ENCODE measurements at places on chromosomes 11 and 22.

DNA sequence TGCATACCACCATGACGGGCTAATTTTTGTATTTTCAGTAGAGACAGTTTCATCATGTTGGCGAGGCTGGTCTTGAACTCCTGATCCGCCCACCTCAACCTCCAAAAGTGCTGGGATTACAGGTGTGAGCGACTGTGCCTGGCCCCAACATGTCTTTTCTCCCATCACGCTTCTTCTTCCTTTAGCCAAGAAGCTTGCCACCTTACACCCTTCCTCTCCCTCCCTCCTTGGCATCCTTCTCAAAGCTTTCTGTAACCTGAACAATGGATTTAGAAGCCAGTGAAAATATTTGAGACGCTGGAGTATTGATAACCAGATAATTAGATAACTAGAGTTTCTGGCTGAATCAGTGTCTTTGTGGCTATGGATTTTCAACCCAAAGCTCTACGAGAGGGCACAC, 11.3 kb upstream of the NNMT start:
- DNase-seq, result no peak

- no peak for DNase-seq
Measured at GRCh38 chr22:28884747-28885350, 1.5 kb downstream of the ZNRF3 start.

GRCh38 chr11:71070490-71071453, 181.6 kb downstream of the SHANK2 start:
- DNase-seq, result no peak

DNA sequence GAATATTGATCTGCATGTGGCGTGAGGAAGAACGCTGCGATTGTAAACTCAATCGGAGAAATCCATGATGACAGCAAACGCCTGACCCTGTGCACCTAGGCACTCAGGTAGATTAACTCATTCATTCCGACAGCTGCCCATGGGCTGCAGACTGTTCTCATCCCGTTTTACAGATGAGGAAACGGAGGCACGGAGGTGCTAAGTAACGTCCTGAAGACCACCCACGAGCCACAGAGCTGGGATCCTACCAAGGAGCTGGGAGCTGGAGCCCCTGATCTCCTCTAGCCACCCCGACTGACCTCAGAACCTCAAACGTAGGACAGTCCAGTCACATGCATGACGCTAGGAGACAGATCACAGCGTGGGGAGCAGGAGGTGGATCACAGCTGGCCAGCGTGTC, 1092.7 kb downstream of the BRD1 start:
- DNase-seq, result no peak

DNA sequence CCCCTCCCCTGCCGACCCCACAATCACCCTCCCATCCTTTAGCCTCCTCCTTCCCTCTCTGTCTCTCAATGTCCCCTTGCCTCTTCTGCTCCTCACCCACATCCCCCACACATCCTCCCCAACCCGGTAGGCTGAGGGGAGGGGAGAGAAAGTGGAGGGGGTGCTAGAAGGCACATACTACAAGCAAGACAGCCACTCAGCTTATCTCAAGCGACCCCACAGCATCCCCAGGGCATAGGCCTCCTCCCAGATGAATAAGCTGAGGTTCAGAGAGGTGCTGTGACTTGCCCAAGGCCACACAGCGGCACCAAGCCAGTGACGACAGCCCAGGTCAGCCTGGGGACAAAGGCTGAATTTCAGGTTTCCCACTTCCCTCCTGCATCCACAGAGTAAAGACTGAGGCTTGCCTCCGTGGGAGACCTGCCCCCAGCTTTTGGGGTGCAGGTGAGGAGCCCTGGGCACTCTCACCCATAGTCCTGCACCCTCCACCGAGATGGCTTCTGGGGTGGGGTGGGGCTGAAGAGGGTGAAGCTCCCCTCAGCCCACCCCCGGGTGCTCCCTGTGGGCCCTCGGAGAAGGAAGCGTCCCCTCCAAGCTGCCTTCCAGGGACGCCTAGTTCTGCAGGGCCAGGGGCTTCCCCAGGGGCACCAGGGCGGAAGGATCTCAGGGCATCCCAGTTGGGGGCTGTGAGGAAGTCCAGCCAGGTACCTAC, 511 bp downstream of the RAC2 start:
- DNase-seq, result no peak

DNA sequence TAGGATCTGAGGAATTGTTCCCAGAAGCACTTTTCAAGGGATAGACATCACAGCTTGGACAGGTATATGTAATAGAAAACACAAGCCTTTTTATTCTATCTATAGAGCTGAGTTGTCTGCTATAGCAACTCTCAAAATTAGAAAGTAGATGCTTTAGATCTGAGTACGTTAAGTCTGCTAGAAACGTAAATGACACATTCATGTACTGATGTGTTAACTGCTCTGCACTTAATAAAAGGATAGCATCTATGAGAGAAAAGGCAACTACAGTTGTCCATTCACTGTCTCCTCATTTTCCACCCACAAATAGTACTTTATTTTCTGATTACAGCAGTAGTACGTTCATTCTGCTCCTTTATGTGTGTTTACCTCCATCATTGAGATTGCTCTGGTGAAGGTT, 6.0 kb upstream of the STT3A start:
- DNase-seq, result no peak

DNA sequence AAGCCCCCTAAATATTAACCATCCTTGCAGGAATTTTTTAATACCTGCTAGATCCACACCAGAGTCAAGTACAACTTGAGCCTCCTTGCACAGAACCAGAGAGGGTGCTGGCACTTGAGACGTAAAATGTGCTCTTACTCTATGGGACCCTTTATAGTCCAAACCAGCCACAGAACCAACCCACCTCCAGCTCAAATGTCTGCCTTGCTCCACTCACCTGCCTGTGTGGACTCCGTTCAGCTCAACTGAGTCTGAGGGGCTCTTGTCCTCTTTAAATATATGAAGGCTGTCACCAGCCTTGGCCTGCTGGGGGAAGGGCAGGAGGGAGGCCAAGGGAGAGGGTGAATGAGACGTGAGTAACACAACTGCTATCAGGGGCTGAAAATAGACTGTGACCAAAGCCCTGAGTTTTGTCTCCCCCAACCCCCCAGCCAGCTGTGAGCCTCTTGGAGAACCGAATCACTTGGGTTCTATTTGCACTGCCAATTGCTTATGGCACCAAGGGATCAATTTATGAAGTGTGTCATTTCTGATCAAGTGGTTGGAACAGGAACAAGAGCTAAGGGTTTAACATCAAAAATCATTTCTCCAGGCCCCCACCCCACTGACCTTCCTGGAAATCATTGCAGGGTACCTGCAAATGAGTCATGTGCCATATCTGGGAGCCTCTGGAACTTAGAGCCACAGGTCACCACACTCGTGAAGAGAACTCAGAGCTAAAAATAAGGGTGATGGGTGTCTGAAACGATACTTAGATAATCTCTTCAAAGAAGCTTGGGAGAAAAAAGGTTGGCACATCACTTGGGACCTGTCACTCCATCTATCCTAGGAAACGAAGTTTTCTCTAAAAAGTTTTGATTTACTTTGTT, at the start of gene CSRP3:
TSS of gene CSRP3 (minus strand) at position 247 of the 869 bp plus-strand sequence. CDS start 9,535 bp downstream, outside the sequence.
- no peak for DNase-seq

- no peak for DNase-seq
Measured at GRCh38 chr11:44221456-44221855, 88.5 kb downstream of the ALX4 start.

DNA sequence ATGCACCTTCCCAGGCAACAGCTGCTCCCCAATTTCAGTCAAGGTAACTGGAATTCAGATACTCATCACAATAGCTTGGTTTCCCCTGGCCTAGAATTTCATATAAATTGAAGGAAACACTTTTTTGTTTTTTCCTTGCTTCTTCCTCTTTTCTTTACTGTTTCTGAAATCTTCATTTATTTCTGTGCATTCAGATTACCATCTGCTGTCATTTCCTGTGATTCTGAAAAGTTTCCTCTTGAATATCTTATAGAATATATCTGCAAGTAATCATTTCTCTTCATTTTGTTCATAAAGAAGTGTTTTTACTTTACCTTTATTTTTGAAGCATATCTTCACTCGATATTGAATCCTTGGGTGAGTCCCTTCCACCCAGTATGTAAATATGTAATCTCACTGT, 85.3 kb downstream of the GAB4 start:
- no peak for DNase-seq

DNA sequence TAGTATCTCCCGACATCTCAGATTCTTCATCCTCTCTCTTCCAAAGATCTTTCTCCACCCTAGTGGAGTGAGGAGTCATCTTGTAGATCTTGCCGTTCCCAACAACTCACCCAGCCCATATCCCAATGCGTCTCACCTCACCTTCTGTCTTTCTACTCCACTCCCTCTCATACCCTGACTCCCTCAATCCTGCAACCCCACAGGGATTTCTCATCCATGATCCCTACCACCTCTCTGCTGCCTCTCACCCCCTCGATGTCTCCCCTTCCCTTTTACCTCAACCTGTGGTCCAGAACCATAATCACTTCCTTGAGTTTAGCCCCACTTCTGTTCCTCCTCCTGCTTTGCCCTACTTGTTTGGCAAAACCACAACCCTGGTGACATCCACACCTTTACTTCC, 41.7 kb downstream of the OTOG start:
- DNase-seq, result no peak

DNA sequence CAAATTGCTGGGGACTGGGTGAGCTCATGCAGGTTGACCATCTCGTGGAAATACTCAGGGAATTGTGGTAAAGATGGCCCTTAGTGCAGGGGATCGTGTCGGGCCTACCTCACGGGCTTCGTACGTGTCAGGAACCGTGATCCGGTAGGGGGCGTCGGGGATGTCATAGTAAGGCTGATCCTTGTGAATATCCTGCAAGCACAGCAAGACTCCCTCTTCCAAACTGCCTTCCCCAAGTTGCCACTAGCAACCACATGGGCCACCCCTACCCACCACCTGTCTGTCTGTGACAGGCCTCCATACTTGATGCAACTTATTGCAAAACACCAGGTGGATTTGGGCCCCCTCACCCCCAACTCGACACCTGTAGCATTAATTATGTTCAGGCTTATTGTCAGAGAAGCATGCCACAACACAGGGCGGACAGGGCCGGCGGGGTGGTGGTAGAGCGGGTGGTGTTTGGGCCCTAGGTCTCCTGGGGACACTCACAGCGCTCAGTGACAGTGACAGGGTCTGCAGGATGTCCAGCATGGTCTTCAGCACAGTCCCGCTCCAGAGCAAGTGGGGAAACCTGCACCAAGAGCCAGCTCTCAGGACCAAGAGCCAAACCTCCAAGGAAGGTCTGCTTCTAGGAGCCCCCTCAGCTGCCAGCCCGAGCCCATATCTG, 22.6 kb upstream of the SERPIND1 start:
- no peak for DNase-seq

DNA sequence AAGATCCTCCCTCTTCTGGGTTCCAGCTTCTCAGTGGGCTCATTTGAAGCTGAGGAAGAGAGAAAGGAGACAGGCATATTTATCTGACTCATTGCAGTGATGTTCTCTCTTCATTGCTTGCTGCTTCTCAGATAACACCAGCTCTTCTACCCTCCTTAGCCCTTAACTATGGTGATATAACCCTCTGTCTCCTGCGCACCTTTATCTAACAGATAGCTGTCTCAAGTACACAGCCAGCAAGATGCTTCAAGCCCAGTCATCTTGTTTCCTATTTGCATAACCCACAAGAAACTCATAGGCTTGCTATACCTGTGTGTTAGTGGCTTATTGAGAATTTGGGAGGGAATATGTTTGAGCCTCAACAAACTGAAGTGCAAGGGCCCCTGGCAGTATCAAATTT, 12.6 kb downstream of the PRSS23 start:
- no peak for DNase-seq

GRCh38 chr11:95299078-95299679, 68.2 kb upstream of the SESN3 start:
- DNase-seq, result no peak

DNA sequence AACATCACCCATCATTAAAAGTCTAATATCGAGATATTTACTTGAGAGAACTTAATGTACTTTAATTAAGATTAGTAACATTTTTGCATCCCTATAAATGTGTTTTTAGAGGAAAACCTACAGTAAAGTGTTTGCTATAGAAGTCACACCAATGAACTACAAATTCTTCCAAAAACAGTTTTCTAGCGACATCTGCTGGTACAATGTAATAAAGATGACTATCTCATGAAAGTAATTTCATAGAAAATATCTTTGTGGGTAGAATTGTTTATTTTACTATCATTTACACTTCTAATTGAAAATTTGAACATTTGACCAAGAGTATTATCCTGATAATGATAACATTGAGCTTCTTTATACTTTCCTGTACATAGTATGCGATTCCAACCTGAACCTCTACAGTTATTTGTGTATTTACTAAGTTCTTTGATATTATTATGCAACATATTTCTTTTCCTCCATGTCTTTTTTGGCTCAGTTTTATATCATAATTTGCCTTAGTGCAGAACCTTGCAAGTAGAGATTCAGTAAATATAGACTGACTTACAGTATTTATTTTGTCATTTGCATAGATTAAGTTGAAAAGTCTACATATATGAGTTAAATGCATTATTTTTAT, 252.7 kb downstream of the TMEM135 start:
- no peak for DNase-seq

GRCh38 chr22:47040486-47041270, 278.2 kb downstream of the TBC1D22A start:
- DNase-seq, result no peak

GRCh38 chr22:24331468-24332440, 61.1 kb downstream of the SPECC1L start:
- DNase-seq, result no peak

DNA sequence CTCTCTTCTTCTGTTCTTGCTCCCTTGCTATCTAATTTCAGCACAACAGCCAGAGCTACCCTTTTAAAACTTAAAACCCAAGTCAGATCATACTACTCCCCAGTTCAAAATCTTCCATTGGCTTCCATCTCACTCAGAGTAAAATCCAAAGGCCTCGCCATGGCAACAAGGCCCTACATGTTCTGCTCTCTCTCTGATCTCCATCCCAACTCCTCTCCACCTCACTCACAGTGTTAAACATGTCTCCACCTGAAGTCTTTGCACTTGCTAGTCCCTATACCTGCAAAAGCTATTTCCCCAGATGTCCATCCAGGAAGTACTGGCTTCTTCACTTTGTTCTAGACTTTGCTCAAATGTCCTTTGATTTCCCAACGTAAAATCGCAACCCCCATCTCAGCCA, 3.0 kb upstream of the GRAP2 start:
- DNase-seq, result no peak

GRCh38 chr11:2794046-2794967, 91.3 kb downstream of the CDKN1C start:
- DNase-seq, result no peak

- no peak for DNase-seq
Measured at GRCh38 chr22:45053571-45053970, 43.8 kb upstream of the PHF21B start.

GRCh38 chr22:49308300-49308699, 519.4 kb downstream of the BRD1 start:
- no peak for DNase-seq

- DNase-seq, result no peak
Measured at GRCh38 chr11:64093233-64094039, 57.7 kb downstream of the FLRT1 start.

GRCh38 chr11:19766206-19766605, 53.6 kb downstream of the NAV2 start:
- no peak for DNase-seq

DNA sequence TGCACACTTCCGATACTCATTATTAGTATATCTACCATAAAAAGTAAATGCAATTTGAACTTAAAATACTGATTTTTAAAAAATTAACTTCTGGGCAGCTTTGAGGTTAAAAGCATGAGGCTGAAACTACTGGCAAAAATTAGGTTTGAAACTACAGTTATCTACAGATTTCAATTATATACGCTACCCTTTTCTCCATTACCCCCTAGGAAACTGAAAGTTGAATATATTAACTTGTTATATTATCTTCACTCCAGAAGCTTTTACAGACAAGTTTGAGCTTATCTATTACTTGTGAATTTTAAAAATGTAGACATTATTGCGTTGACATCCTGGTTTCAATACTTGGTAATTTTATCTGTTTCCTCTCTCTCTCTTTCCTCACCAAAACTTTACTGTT, 96.7 kb upstream of the DDI1 start:
- DNase-seq, result no peak

All from effector memory CD8-positive, alpha-beta T cell (primary cell).